ENCODE measurements at places on chromosomes 5 and 9.

- DNase-seq, result no peak
These were observed 356.9 kb downstream of the NFIB start for GRCh38 chr9:13957089-13957488.

GRCh38 chr5:36696059-36696673 lies 89.8 kb downstream of the SLC1A3 start:
- no peak for DNase-seq

- DNase-seq, result no peak
These were observed 509.3 kb downstream of the CTNND2 start for GRCh38 chr5:11394933-11395332.

GRCh38 chr9:72680593-72681282 lies 159.3 kb downstream of the TMC1 start:
- DNase-seq, result no peak

GRCh38 chr5:87116825-87117512 lies 150.7 kb upstream of the RASA1 start:
- no peak for DNase-seq

DNA sequence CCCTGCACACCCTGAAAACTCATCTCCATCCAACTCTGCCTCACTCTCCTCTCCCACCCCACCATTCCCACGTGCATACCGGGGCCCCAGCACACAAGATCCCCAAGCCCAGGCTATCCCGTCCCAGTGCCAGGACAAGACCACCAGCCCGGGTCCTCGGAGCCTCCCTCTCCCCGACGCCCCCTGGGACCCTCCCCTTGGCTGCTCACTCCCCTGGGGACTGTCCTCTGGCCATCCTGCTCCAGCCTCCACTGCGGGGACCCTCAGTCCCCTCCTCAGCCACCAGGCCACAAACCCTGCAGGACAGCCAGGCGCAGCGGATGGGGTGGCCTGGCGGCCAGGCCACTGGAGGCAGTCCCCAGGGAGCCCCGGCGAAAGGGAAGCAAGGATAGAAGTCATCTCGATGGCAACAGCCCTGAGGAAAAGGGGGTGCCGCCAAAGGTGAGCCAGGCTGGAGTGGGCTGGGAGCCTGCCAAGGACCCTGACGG lies 62.8 kb downstream of the C9orf50 start:
- no peak for DNase-seq

DNA sequence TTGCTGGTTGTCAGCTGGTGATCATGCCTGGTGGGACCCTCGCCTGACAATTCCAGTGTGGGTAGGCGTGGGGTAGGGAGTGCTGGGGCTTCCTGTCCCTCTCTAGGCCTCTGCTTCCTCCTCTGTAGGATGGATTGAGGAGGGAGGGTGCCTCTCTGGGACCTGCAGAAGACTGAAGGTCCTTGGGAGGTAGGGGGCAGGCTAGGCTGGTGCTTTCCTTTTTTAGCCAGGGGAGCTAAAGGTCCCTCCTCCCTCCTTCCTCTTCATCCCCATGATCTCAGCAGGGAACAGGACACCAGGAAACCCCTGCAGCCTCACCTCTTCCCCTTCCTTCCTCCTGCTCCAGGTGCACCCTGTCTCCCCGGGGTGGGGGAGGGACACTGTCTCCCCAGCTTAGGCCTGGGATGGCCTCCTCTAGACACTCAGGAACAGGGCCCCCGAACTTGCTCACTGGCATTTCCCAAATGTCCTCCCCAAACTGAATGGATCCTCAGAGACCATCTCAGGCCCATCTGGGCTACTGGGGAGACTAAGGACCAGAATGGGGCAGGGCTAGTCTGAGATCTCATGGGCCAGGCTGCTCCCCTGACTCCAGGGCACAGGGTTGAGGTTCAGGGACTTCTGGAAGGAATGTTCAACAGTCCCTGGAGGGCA lies 8.4 kb downstream of the SH2D3C start:
- no peak for DNase-seq

GRCh38 chr5:139137697-139138096 lies 60.5 kb downstream of the SIL1 start:
- no peak for DNase-seq

GRCh38 chr5:74542482-74542881 lies 98.0 kb downstream of the ENC1 start:
- DNase-seq, result no peak

Data from activated T-helper 1 cell treated with anti-CD3 and anti-CD28 coated beads, Interleukin-2, amount 50 U/mL, for 16 hours (primary cell).